Mesothelial cell of epicardium (in vitro differentiated cells): ENCODE measurements at places on chromosomes 7 and 10.

- H3K27ac ChIP-seq = no peak overlapping the region
- H3K36me3 ChIP-seq = no peaks in the 10 kb centered on the region
- no peak for DNase-seq
- H3K27me3 ChIP-seq = no peaks in the 10 kb centered on the region
These were observed 214.9 kb upstream of the TCF7L2 start for GRCh38 chr10:112735041-112735695.

DNA sequence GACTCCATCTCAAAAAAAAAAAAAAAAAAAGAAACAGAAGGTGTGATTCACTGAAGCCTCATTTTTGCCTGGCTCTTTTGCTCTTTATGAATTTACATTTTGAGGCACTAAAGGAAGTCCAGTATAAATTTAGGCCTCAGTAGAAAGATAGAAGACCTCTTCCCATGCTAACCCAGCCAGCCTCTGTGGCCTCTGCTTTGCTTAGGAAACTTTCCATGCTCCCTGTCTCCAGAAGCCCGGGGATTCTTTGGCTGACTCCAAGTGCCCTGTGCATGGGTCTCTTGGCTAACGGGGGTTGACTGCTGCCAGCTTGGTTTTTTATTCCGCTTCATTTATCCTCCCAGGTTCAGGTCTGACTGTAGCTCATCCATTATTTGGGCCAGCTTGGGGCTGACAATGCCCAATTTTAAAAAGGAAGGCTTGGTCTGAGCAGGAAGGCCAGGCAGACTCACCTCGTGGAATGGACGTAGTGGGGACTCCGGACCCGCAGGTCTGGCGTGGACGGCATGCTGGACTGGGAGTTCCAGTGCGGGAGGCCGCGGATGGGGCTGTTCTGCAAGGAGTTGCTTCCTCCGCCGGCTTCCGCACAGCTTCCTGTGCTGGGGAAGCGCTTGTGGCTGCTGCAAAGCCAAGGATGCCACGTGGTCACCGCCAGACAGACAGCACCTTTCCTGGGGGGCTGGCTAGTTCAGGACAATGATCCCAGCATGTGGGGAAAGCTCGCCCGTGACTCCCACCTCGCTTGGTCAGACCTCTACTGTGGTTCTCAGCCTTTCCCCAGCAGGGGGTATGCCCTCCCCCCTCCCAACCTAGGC is 72.3 kb downstream of the PRPF18 start:
- DNase-seq = no peak
- no peak overlapping the region for H3K4me3 ChIP-seq
- peaks cover 34% of the 10 kb centered on the region for H3K36me3 ChIP-seq
- H3K27ac ChIP-seq = no peak overlapping the region

- no peak for DNase-seq
- no peak overlapping the region for H3K4me3 ChIP-seq
- no peaks in the 10 kb centered on the region for H3K4me1 ChIP-seq
- peaks cover 1% of the 10 kb centered on the region for H3K36me3 ChIP-seq
- no peak overlapping the region for H3K27ac ChIP-seq
These were observed 28.4 kb downstream of the KIAA1549 start for GRCh38 chr7:138952791-138953190.

GRCh38 chr10:1938317-1938716 is 201.0 kb upstream of the ADARB2 start:
- H3K27me3 ChIP-seq = no peaks in the 10 kb centered on the region
- DNase-seq = no peak
- no peaks in the 10 kb centered on the region for H3K4me1 ChIP-seq
- no peak overlapping the region for H3K27ac ChIP-seq
- H3K36me3 ChIP-seq = no peaks in the 10 kb centered on the region

- peaks cover 4% of the 10 kb centered on the region for H3K4me1 ChIP-seq
- no peak overlapping the region for H3K4me3 ChIP-seq
- H3K27me3 ChIP-seq = no peaks in the 10 kb centered on the region
- H3K36me3 ChIP-seq = peaks cover 4% of the 10 kb centered on the region
- no peak overlapping the region for H3K27ac ChIP-seq
These were observed 43.1 kb upstream of the GATAD1 start for GRCh38 chr7:92404170-92404614.

DNA sequence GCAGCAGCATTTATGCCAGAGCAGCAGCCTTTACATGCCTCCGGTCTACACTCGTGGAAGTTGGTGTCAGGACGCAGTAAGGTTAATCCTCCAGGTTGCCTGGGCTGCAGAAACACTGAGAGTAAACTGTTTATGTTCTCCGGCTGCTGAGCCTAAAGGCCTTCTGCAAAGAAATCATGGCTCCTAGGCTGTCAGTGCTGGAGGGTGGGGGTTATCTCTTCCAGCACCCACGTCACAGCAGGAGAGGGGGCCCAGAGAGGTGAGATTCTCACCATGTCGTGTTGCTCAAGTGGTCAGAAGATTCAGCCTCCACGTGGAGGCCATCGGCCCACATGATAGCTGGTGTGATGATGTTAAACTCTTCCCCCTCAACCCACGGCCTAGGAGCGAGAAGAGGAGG is 41.2 kb downstream of the COL13A1 start:
- no peak overlapping the region for H3K4me3 ChIP-seq
- H3K27ac ChIP-seq = no peak overlapping the region
- no peaks in the 10 kb centered on the region for H3K36me3 ChIP-seq
- H3K4me1 ChIP-seq = peaks cover 58% of the 10 kb centered on the region
- H3K27me3 ChIP-seq = no peaks in the 10 kb centered on the region
- DNase-seq = no peak

GRCh38 chr10:29613791-29614190 is 21.0 kb downstream of the SVIL start:
- H3K4me3 ChIP-seq = no peak overlapping the region
- H3K27ac ChIP-seq = no peak overlapping the region
- H3K36me3 ChIP-seq = peaks cover 32% of the 10 kb centered on the region
- no peaks in the 10 kb centered on the region for H3K27me3 ChIP-seq
- H3K4me1 ChIP-seq = peaks cover 26% of the 10 kb centered on the region

DNA sequence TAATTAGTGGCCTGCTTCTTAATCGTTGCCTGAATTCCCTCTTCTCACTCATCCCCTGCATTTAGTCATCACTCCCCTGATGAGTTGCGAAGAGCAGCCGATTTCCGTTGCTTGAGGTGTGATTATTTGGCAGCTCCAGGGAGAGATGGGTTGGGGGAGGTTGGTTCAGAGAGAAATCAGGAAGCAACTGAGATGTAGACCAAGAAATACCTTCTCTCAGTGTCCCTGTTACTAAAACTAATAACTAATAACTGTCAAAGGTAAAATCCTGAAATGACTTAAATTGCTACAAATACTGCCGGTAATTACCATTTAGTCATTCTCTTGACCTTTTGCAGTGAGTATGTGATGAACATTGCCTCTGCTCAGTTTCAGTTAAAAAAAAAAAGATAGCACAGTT is 76.9 kb downstream of the ELMO1 start:
- peaks cover 13% of the 10 kb centered on the region for H3K27me3 ChIP-seq
- H3K4me1 ChIP-seq = peaks cover 3% of the 10 kb centered on the region
- peaks cover 5% of the 10 kb centered on the region for H3K36me3 ChIP-seq
- no peak overlapping the region for H3K4me3 ChIP-seq
- DNase-seq = no peak

DNA sequence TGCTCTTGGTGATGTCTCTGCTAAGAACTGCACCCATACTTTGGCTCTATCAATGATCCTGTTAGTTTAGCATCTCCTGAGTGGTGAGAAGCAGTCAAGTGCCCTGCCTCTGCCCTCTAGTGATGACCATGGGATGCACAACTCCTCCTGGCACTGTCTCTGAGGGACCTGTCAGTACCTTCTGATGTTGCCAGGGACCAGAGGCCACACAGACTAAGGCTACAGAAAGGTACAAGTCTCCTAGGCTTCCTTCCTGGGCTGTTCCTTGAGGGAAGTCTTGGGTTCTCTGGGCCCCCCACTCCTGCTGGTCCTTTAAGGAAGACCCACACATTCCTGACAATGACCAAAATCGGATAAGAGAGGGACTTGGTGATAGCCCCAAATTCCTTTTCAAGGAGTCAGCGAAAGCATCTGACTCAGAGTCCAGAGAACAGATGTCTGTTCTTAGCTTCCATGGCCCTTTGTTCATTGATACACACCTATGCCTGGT is 15.3 kb downstream of the NKX2-3 start:
- H3K36me3 ChIP-seq = no peaks in the 10 kb centered on the region
- H3K4me3 ChIP-seq = no peak overlapping the region
- no peak for DNase-seq
- no peak overlapping the region for H3K27ac ChIP-seq

DNA sequence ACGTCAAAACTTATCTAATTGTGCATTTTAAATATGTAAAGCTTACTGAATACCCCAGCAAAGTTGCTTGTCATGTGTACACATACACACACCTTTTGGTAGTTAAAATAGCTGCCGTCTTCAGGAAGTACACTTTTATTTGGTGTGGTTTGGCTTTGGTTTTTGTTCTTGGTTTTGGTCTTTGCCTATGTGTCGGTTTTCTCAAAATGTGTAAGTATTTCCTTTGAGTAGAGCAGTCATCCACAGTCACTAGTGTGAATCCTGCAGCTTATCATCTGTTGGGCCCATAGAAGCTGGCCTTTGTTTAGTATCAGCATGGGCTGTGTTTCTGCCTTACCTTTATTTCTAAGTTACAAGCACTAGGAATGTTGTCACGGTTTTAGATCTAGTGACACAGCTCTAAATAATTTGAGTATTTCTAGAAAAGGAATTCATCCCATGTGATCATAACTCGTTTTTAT is 35.3 kb downstream of the NET1 start:
- peaks cover 59% of the 10 kb centered on the region for H3K4me1 ChIP-seq
- peak overlapping the region; percentile 95 for H3K27ac ChIP-seq
- no peak for DNase-seq
- H3K27me3 ChIP-seq = no peaks in the 10 kb centered on the region

- no peak overlapping the region for H3K27ac ChIP-seq
- no peak for DNase-seq
- H3K4me1 ChIP-seq = peaks cover 12% of the 10 kb centered on the region
- no peaks in the 10 kb centered on the region for H3K36me3 ChIP-seq
These were observed 14.5 kb downstream of the LSMEM1 start for GRCh38 chr7:112495156-112495788.

DNA sequence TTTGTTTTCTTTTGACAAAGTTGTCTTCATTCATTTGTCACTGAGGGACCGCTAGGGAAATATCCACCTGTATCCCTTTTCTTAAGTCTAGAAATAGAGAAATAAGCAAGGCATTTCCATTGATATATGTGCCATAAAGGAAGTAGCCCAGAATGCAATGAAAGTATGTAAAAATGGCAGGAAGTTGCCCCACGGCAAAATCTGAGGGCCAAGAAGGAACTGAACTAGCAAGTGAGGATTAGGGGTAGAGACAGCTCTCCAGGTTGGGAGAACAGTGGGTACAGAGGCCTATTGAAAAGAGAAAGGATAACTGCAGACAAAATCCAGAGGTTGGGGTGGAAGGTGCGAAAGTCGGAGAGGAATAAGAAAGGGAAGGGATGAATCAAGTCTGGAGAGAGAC is 56.6 kb upstream of the TOMM7 start:
- no peaks in the 10 kb centered on the region for H3K36me3 ChIP-seq
- no peak for DNase-seq
- no peak overlapping the region for H3K27ac ChIP-seq
- H3K4me1 ChIP-seq = no peaks in the 10 kb centered on the region
- H3K4me3 ChIP-seq = no peak overlapping the region
- H3K27me3 ChIP-seq = peaks cover 6% of the 10 kb centered on the region

DNA sequence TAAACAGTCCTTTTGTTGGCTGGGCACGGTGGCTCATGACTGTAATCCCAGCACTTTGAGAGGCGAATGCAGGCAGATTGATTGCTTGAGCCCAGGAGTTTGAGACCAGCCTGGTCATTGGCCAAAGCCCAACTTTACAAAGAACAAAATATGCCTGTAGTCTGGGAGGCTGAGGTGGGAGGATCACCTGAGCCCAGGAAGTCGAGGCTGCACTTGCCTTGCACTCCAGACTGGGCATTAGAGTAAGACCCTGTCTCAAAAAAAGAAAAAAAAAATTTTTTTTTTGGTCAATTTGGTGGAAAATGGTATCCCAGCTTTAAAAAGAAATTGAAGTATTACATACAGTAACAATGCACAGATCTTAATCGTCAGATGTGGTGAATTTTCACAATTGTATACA is 4.8 kb downstream of the GLRX3 start:
- peak overlapping the region; percentile 80 for H3K27ac ChIP-seq
- H3K36me3 ChIP-seq = peaks cover 8% of the 10 kb centered on the region
- no peaks in the 10 kb centered on the region for H3K27me3 ChIP-seq
- DNase-seq = no peak
- no peak overlapping the region for H3K4me3 ChIP-seq
- H3K4me1 ChIP-seq = peaks cover 37% of the 10 kb centered on the region

DNA sequence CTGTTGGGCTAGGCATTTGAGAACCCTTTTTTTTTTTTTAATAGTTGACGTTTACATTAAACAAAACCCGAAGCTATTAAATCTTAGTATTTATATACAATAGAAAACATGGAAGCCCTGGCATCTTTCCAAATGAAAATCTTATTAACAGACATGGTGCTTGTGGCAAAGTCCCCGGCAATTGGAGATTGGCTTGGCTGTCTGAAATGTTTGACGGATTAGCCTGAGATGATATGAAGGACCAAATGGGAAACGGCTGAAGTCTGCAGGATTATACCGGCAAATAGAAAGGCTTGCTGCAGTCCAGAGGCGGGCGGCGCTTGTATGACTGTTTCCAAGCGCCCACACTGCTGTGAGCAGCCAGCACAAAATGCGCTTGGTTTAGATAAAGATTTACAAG is 105.6 kb downstream of the BUB3 start:
- peaks cover 11% of the 10 kb centered on the region for H3K27me3 ChIP-seq
- no peaks in the 10 kb centered on the region for H3K4me1 ChIP-seq
- H3K4me3 ChIP-seq = no peak overlapping the region

- no peak overlapping the region for H3K27ac ChIP-seq
- H3K4me3 ChIP-seq = no peak overlapping the region
- no peaks in the 10 kb centered on the region for H3K36me3 ChIP-seq
- peaks cover 76% of the 10 kb centered on the region for H3K27me3 ChIP-seq
These were observed 478.6 kb downstream of the PLXNA4 start for GRCh38 chr7:132097550-132098134.
